ENCODE measurements at places on chromosomes 6 and 20.

GRCh38 chr6:132400883-132401617 is at the start of gene MOXD1:
MOXD1 (minus strand) TSS chr6:132401475; CDS start chr6:132401426, 49 bp downstream.
- DNase-seq = no peak

- DNase-seq = no peak
These were observed 13.7 kb upstream of the TBC1D22B start for GRCh38 chr6:37243816-37244370.

DNA sequence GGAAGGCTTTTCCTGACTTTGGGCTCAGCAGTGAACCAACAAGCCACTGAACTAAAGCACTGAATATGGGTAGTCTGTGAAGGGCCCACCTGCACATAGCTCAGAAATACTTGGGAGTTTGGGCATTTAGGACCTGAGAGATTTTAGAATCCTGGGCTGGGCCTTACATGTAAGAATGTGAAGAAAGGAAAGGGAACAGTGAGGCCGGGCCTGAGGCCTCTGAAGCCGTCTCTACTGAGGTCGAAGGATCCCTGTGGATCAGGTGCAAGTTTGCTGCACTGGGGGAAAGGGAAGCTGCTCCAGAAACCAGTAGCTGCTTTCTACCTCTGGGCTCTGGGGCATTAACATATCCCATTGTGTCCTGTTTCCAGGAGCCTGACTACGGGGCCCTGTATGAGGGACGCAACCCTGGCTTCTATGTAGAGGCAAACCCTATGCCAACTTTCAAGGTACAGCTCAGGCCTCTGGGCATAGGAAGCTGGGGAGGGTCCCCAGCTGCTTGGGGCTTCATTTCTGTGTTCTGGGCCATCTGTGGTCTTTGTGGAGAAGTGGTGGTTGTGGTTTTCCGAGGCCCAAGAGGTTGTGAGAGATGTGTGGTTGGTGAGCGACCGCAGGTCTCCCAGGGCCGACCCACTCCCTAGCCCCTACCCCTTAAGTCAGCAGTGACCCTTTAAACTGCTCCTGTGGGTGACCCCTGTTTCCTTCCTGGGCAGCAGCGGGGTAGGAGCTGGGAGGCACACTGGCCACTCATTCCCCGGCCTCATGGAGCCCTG is 30.3 kb downstream of the PLCG1 start:
- DNase-seq = no peak

DNA sequence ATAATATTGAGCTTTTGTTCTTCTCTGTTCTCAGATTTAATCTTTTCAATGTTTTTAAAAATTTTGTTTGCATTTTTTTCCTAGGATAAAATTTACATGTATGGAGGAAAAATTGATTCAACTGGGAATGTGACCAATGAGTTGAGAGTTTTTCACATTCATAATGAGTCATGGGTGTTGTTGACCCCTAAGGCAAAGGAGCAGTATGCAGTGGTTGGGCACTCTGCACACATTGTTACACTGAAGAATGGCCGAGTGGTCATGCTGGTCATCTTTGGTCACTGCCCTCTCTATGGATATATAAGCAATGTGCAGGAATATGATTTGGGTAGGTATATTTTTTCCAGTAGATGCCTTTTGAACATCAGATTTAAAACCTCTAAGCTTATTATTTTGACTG is 89.8 kb downstream of the ATRN start:
- DNase-seq = no peak

DNA sequence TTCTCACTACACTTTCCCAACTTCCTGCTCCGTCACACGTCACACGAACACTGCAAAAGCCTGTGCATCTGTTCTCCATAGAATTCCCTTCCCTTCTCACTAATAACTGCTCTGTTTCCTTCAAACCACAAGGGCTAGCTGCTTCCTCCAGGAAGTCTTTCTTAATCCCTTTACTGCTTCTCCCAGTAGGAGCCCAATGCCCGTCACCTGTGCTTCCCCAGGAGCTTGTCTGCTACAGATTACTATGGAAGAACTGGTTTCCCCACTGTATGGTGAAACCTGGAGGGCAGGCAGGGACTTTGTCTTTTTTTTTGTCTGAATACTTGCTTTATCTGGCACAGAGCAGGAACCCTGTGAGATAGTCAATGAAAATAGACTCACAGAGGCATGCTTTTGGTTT is 444.7 kb upstream of the MAP3K7 start:
- no peak for DNase-seq

- DNase-seq = no peak
These were observed 15.6 kb downstream of the ENPP1 start for GRCh38 chr6:131823276-131823902.

DNA sequence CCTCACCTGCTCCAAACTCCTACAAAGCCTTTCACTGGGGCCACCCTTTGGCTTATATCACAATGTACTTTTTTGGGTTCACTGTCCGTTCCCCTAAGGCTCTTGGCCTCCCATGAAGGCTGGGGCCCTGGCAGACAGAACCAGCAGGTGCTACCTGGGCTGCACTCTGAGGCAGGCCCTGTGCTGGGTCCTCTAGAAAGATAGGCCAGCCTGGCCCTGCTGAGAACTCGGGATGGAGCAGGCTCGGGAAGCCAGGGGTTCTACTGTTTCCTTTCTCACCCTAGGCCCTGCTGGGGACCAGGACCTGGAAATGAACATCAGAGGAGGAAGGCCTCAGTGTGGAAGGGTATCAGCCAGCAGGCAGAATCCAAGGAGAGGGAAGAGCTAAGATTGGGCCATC is 79.5 kb downstream of the MRPL14 start:
- no peak for DNase-seq

GRCh38 chr20:55283889-55284288 is 721.4 kb downstream of the CBLN4 start:
- no peak for DNase-seq

GRCh38 chr6:46756469-46757213 is 9.9 kb downstream of the ANKRD66 start:
- no peak for DNase-seq

GRCh38 chr20:19538556-19538955 is 219.5 kb upstream of the RIN2 start:
- no peak for DNase-seq

DNA sequence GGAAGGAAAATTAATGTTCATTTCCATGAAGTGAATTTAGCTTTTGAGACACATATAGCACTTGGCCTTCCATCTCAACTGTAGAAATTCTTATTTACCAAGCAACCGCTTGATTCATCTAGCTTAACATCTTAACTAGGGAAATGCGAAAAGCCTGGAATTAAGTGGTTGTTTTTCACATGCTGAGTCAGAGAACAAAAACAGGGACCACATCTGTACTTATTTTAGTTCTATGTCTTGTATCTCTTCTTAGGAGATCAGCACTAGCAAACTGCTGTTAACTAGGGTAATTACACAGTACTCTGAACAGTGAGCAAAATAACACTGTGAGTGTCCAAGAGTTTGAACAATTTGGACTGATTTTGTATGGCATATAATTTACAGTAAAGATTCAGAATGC is 590.9 kb upstream of the NRSN1 start:
- DNase-seq = no peak

DNA sequence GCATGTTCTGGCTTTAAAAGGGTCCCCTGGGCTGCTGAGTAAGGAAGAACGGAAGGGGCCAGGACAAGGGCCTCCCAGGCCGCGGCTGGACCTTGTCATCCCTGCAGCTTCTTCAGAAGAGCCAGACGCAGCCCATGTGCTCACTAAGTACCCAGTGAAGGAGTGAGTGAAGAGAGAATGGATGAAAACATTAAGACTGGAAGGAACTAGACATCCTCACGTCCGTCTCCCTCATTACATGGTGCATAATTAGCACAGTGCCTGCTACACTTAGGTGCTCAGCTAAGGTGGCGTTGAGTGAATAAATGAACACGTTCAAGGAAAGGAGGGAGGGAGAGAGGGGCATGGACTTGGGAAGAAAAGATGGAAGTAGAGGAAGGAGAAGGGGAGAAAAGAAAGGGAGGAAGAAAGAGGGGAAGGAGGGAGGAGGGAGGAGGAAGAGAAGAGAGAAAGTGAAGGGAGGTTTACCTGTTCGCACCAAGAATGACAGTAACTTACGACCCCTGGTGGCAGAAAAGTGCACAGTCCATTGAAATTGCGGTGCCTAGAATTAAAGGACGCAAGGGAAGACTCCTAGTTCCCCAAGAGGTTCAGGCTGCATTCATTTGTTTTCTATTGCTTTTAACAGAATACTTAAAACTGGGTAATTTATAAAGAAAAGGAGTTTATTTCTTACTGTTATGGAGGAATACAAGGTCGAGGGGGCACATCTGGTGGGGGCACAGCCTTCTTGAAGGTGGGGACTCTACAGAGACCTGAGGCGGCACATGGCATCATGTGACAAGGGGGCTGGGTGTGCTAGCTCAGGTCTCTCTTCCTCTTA is 8.0 kb downstream of the TP53RK start:
- DNase-seq = no peak

DNA sequence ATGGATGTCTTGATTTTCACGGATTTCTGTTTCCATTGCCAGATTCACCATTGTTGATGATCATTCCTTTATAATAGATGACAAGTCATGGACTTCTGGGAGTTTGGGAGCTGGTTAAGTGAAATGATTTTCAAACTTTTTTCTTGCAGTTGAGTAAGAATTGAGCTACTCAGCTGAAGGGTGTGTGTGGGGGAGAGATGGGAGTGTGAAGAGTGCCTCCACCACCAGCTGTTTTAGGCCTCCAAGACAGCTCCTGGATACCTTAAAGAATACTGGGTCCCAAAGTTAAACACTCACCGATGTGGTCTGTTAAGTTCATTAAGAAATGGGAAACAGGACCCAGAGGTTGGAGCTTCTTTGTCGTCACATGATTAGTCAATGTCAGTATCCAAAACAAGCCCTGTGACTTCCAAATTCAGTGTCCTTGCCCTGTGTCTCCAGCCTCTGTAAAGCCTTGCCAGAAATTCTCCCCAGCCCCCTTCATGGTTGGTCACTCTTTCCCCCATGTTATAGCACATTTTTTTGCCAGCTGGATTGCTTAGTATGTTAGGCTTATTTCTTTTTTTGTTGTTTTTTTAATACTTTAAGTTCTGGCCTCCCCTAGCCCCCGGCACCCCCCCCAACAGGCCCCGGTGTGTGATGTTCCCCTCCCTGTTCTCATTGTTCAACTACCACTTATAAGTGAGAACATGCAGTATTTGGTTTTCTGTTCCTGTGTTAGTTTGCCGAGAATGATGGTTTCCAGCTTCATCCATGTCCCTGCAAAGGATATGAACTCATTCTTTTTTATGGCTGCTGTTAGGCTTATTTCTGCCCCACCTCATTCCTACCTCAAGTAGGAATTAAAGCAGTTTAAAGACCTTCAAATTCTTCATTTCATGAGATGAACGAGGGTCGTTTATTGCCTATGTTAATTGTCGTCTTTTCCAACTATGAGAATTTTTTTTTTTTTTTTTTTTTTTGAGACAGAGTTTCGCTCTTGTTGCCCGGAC is 26.9 kb downstream of the BICRAL start:
- DNase-seq = no peak

DNA sequence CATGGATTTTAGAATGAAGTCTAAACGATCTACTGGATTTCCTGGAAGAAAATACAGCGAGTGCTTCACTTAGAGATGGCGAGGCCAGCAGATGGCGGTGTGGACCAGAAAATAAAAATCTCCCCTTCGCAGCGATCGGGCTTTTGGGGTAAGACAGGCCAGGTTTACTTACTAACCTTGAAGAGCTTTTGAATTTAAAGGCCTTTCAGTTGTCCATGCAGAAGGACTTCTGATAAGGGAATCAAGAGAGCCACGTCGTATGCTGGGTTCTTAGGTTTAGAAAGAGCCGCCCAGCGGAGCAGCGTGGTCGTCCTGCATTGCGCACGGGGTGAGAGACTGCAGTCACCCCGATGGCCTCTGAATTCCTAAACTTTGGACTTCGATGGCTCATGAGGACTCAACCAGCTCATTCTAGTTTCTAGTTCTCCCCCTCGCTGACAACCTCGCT is 125.2 kb upstream of the RALGAPA2 start:
- no peak for DNase-seq

DNA sequence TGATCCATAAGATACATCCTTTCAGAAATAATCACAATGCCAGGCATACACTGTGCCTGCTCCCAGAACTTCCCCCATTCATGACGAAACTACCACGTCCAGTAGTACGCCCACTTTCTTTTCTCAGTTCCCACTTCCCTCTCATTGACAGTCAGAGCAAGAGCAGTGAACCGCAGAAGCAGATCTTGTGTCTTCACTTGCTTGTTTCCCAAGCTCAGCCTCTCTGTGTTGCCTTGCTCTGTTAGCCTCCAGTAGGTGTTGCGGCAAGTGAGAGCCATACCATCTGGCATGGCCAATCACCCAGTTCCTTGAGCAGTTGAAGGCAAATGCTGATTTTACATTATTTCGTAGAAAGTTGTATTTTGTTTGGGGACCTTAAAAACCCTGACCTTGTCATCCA is 11.7 kb downstream of the UST start:
- DNase-seq = no peak

GRCh38 chr20:22574545-22575086 is 9.8 kb downstream of the FOXA2 start:
- no peak for DNase-seq

- DNase-seq = no peak
These were observed 72.4 kb upstream of the SIRPA start for GRCh38 chr20:1822564-1823449.

- DNase-seq = no peak
These were observed at the start of gene CDC40 for GRCh38 chr6:110180228-110181008. CDC40 (plus strand) TSS chr6:110180427; CDS start chr6:110180445, 18 bp downstream.

DNA sequence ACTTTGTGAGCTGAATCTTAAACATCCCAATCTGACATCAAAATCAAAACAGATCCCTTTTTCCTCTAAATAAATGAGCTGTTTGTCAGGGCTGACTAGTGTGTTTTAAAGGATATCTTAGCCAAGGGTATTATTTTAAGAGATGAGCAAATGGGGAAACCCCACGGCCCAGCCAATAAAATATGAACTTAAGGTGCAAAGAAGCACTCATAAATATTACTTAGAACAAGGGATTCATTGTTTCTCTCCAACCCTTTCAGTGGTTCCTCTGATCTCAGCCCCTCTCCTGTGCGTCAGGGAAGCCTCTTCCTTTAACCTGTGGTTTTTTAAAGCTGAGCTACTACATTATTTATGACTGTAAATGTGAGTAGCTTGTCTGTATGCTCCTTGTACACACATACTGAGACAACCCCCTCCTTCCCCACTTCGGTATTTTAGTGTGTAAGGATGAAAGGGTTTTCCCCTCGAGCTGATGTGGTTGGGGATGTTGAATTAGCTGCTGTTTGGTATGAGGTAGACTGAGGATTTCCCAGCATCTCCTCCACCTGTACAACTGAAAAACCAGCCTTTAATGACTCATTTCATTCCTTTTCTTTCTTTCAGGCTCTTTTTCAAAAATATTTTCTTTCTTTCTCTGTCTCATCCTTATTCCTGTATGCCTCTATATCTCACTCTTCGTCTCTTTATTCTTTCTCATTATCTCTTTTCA is 6.5 kb downstream of the BMP5 start:
- peak; percentile 97 for DNase-seq

- no peak for DNase-seq
These were observed 35.1 kb upstream of the RIMS1 start for GRCh38 chr6:71851214-71851613.

GRCh38 chr6:91366781-91367180 is 779.9 kb upstream of the MAP3K7 start:
- no peak for DNase-seq

- DNase-seq = no peak
These were observed 129.8 kb downstream of the HDGFL1 start for GRCh38 chr6:22699151-22699550.
